ENCODE measurements at places on chromosomes 13 and 19.

GRCh38 chr19:54040003-54040402, 23.7 kb downstream of the VSTM1 start:
- no peak for DNase-seq

- DNase-seq, result no peak
Observed at GRCh38 chr13:113302986-113303385, 5.9 kb downstream of the LAMP1 start.

GRCh38 chr19:41449079-41449864, 6.3 kb downstream of the ERICH4 start:
- DNase-seq, result no peak

GRCh38 chr19:34556488-34556887, 74.9 kb downstream of the WTIP start:
- DNase-seq, result no peak

GRCh38 chr19:2287585-2288337, 5.8 kb upstream of the PEAK3 start:
- no peak for DNase-seq

- DNase-seq, result no peak
Observed at GRCh38 chr13:47945738-47946137, 55.3 kb downstream of the SUCLA2 start.

GRCh38 chr19:47352095-47352494, 3.0 kb downstream of the DHX34 start:
- no peak for DNase-seq

GRCh38 chr13:99692854-99693253, 191.6 kb downstream of the TM9SF2 start:
- DNase-seq, result no peak

DNA sequence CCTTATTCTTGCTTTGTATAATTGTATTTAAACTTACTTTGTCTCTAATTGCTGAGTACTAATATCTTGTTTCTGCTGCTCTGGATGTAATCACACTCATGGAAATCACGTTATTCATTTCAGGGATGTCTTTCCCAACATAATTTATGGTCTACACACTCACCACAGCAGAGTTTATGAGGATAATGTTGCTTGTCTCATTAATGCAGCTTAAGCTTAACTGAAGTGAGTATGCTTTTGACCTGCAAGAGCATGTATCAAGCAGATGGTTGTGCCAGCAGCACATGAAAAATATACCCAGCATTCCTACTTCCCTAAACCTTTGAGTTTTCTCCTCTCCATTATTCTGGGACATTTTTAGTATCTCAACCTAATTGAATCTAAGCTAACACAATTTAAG, 1080.9 kb downstream of the SLITRK5 start:
- DNase-seq, result no peak

GRCh38 chr19:30046522-30046921, 104.5 kb downstream of the URI1 start:
- DNase-seq, result no peak

DNA sequence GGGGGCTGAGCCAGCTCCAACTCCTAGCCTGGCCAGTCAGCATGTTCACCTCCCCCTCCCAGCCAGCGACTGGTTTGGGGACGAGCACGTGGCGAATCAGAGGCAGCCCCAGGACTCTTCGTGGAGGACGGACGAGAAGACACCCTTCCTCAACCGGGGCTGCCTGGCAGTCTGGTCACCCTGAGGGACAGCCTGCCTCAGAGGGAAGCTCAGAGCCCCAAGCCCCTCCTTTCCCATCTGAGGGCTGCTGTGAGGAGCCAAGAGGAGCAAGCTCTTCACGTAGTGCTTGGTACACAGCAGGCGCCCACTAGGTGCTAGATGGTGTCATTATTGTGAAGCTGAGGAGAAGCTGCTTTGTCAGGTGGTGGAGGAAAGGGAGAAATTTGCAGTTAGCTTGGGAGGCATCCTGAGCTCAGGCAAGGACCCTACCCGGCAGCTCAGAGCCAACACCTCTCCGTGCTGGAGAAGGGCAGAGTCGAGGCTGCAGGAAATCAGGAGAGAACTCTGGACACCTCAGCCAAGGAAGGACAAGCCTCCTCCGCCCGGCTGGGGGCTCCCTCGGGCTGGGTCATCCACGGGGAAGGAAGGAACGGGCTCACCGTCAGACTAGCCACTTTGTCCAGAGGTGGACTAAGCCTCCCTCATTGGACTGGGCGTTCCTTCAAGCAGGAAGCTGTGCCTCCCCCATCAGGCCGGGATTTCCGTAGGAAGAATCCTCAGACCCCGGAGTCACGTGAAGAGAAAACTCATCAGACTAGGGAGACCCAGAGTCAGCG, 14.9 kb upstream of the C2CD4C start:
- DNase-seq, result no peak

- no peak for DNase-seq
Observed at GRCh38 chr19:46536391-46536790, 40.7 kb upstream of the PNMA8B start.

DNA sequence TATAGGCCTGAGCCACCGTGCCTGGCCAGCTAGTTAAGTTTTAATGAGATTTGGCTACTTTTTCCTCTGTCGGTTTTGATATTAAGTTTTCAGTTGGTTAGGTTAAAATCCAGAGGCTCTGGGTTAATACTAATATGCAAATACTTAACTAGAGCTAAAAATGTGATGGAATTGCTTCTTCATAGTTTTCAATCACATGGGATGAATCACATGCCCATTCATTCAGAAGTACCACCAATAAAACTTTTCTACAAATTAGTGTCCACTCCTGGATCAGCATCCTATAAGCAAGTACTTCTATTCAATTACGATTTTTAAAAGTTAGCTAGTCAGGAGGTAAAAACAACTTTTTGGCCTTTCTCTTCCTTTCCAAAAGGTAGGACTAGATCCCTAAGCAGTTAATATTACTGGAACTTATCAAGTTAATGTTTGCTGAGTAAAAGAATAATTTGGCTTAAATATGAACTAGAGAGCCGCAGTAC, 4.3 kb downstream of the SLC25A30 start:
- no peak for DNase-seq

DNA sequence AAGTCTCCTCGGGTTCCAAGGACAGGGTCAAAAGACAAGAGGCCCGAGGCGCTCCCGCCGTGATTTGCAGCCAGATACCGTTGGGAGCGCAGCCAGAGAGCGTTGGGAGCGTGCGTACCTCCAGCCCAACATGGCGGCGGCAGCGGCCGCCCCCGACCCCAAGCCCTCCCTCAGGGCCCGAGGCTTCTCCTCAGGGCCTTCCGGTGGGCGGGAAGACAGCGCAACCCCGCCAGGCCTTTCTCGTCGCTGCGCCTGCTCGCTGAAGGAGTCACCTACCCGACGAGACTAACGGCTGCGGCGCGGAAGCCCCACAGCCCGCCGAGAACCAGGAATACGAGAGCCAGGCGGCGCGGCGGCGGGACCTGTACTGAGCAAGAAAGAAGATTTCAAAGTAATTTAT, 3.2 kb upstream of the ZNF850 start:
- DNase-seq, result no peak

DNA sequence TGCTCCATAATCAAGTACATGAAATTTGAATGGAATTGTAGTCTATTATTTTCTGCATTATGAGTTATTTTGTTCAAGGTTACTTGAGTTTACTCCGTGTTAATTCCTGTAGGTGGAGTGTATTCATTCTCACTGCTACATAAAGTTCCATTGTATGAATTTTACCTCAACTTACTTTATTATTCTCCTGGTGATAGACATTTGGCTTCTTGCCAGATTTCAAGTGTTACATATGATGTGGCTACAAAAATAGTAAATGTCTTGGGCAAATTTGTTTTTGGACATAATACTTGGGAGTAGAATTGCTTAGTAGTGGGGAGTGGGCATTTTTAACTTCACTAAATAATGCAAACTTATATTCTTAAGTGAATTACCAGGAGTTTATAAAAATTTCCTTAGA, 328.9 kb downstream of the SHISA2 start:
- no peak for DNase-seq

- DNase-seq, result no peak
Observed at GRCh38 chr13:55653497-55653896, 1487.2 kb upstream of the PRR20A start.
